ENCODE measurements at places on chromosomes 3 and 15.

GRCh38 chr3:5489536-5489935 lies 302.0 kb downstream of the EDEM1 start:
- no peak for DNase-seq

DNA sequence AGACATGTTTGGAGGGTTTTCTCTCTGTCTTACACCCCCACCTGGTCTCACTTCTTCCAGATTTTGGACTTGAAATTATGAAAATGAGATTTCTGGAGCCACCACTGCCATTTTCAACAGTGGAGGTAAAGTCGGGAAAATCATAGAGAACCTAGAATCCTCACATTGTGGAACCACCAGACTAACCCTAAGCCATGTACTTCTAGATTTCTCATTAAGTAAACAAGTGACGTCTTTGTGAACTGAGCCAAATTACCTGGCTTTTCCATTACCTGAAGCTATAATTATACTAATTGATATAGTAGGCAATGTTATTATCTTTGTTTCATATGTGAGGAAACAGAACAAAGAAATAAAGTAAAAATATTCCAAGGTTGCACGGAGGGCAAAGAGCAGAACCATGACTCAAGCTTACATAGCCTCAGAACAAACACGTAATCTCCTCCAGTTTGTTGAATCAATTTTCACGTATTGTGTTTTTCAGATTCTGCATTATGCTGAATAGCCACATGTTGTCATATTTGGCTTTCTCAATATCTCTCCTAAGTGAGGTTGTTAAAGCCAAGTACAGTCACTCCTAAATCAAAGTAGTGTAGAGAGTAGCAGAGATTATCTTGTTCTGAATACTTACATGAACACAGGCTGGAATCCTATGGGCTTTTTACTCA lies 101.3 kb upstream of the CMC1 start:
- DNase-seq: no peak

GRCh38 chr15:90062023-90062442 lies 40.2 kb downstream of the IDH2 start:
- DNase-seq: no peak

- DNase-seq: no peak
Observed at GRCh38 chr15:45347989-45348388, 30.4 kb downstream of the GATM start.

GRCh38 chr3:123712077-123712860 lies 127.4 kb upstream of the HACD2 start:
- DNase-seq: no peak

GRCh38 chr3:194032828-194033435 lies 103.0 kb upstream of the HES1 start:
- DNase-seq: no peak

- no peak for DNase-seq
Observed at GRCh38 chr3:152458376-152459117, 189.8 kb downstream of the MBNL1 start.

- DNase-seq: no peak
Observed at GRCh38 chr15:81514725-81515124, 140.7 kb upstream of the TMC3 start.

DNA sequence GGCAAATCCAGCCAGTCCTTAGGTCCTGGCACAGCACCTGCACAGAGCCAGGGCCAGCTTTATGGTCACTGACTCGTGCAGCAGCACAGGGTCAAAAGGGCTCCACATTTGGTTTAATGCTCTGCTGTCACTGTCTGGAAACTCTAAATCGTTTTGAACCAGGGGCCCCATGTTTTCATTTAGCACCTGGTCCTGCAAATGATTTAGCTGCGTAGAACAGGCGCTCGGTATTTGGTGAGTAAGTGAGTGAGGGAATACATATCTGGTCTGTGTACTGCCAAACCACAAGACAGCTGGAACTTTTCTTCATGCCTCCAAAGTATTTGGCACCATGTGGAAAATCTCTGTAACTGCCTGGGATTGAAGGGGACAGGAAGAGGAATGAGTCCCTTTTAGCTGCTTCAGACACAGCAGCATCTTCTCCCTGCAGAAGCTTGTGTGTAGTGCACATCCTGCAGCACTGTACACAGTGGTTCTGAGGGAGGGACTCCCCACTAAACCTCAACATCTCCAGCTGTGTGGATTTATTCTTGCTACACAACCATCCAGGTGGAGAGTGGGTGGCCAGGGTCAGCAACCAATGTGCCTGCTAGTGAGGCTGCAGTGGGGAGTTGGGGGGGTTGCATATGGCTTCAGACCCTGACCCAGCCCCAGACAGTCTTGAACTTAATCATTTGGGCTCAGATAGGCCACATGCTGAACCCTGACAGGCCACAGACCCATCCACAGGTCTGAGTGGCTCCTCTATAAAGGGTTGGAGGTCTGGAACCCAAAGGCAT lies 1.1 kb downstream of the SH2D7 start:
- no peak for DNase-seq

GRCh38 chr3:81744366-81744765 lies 17.1 kb downstream of the GBE1 start:
- DNase-seq: no peak

All from MM.1S (cell line).